Psoas muscle (tissue), 8 donors: ENCODE measurements at places on chromosomes 6 and 20. TPM values are rescaled to one million over a fixed set of nuclear protein-coding genes. Genes with fewer than 3 reads are reported as not detected.
A peak's percentile ranks its signal among the peaks of the same experiment; 100 is the strongest.

DNA sequence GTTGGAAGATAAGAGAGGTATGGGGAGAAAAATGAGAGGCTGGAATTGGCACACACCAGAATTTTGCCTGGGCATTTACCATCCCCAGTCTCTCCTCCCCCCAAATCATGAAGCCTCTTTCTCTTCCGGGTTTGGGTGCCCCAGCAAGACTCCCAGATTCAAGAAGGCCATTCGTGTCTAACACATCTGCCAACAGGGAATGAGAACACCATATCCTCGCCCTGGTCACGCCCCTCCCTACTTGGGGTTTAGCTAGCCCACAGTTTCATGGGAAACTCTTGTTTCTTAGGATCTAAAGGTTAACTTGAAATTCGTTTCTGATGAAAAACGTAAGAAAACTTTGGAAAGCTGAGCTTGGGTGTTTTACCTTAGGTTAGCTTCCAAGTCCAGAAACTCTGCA, 105.5 kb upstream of the TMEM170B start:
- H3K4me1 ChIP-seq: peaks cover 23% of the 10 kb centered on the region
- DNase-seq: no peak
- peak overlapping the region; percentile 65 for H3K27ac ChIP-seq
- no peak overlapping the region for H3K4me3 ChIP-seq
- peaks cover 3% of the 10 kb centered on the region for H3K27me3 ChIP-seq

DNA sequence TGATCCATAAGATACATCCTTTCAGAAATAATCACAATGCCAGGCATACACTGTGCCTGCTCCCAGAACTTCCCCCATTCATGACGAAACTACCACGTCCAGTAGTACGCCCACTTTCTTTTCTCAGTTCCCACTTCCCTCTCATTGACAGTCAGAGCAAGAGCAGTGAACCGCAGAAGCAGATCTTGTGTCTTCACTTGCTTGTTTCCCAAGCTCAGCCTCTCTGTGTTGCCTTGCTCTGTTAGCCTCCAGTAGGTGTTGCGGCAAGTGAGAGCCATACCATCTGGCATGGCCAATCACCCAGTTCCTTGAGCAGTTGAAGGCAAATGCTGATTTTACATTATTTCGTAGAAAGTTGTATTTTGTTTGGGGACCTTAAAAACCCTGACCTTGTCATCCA, 11.7 kb downstream of the UST start:
- H3K36me3 ChIP-seq: no peaks in the 10 kb centered on the region
- no peaks in the 10 kb centered on the region for H3K27me3 ChIP-seq
- H3K4me1 ChIP-seq: no peaks in the 10 kb centered on the region
- H3K27ac ChIP-seq: no peak overlapping the region

GRCh38 chr6:79797912-79798311, 149.4 kb downstream of the ELOVL4 start:
- no peak overlapping the region for H3K4me3 ChIP-seq
- DNase-seq: no peak

- peaks cover 28% of the 10 kb centered on the region for H3K4me1 ChIP-seq
- no peak overlapping the region for H3K27ac ChIP-seq
- H3K27me3 ChIP-seq: no peaks in the 10 kb centered on the region
- H3K36me3 ChIP-seq: peaks cover 7% of the 10 kb centered on the region
Observed at GRCh38 chr20:50580016-50580747, 70.0 kb downstream of the PTPN1 start.

Gene PPP1R16B
- 5.2 TPM for total RNA-seq

DNA sequence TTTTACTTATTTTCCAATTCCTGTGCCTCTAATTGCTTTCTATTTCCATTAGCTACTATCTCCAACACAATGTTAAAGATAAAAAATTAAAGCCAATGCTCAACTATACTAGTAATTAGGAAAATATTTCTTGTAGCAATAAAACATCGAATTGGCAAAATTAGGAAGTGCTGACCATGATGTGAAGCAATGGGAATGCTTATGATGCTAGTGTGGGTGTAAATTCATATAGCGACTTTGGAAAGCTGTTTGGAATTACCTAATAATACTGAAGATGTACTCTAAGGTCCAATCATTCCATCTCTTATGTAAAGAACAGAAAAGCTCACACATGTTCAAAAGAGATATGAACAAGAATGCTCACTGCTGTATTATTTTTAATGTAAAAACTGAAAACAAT, 78.2 kb downstream of the UBE3D start:
- peaks cover 8% of the 10 kb centered on the region for H3K4me1 ChIP-seq
- no peaks in the 10 kb centered on the region for H3K36me3 ChIP-seq
- H3K4me3 ChIP-seq: no peak overlapping the region
- H3K27me3 ChIP-seq: no peaks in the 10 kb centered on the region

DNA sequence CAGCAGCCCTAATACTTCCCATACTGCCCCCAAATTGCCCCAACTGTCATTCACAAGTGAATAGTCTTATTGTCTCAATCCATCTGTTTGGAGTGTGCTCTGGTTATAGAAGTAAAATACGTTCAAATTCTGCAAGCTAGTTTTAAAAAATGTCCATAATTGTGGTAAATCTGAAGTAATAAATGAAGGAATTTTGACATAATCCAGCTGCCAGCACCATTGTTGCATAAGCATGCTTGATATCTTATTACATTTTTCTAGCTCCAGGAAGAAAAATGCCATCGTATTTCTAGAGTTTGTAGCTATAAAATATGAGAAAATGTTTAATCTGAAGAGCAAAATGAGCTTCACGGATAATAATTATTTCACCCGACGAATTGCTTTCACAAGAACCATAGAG, 664.7 kb downstream of the RFPL4B start:
- no peak overlapping the region for H3K4me3 ChIP-seq
- no peaks in the 10 kb centered on the region for H3K4me1 ChIP-seq
- no peaks in the 10 kb centered on the region for H3K36me3 ChIP-seq
- DNase-seq: no peak
- no peak overlapping the region for H3K27ac ChIP-seq
